Tongue (tissue), 3 donors: ENCODE measurements at places on chromosomes 2 and 18.
A peak's percentile ranks its signal among the peaks of the same experiment; 100 is the strongest.

- peak; percentile 58 for DNase-seq
Observed at GRCh38 chr18:23958036-23958435, 56.5 kb upstream of the TTC39C start.

- peak; percentile 69 for DNase-seq
Observed at GRCh38 chr2:60565472-60565871, 12.0 kb upstream of the BCL11A start.

- peak; percentile 91 for DNase-seq
Observed at GRCh38 chr2:128309280-128310093, 9.2 kb downstream of the HS6ST1 start.

- no peak for DNase-seq
Observed at GRCh38 chr2:170019060-170019805, 158.7 kb upstream of the MYO3B start.

DNA sequence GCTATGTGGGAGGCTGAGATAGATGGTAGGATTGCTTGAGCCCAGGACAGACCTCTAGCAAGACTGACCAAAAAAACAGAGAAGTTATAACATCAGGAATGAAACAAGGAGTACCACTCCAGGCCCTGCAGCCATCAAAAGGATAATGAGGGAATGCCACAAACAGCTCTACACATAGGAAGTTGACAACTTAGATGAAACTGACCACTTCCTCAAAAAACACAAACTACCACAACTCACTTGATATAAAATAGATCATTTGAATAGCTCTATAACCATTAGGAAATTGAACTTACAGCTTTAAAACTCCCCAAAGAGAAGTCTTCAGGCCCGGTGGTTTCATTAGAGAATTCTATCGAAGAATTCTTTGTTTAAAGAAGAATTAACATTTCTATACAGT lies 12.9 kb upstream of the ESPNL start:
- no peak for DNase-seq

GRCh38 chr18:34951625-34952379 lies 89.4 kb upstream of the MAPRE2 start:
- DNase-seq: no peak
